ENCODE measurements at places on chromosomes 4 and X.

- DNase-seq: no peak
These were observed 197.7 kb downstream of the SPATA18 start for GRCh38 chr4:52248820-52249219.

DNA sequence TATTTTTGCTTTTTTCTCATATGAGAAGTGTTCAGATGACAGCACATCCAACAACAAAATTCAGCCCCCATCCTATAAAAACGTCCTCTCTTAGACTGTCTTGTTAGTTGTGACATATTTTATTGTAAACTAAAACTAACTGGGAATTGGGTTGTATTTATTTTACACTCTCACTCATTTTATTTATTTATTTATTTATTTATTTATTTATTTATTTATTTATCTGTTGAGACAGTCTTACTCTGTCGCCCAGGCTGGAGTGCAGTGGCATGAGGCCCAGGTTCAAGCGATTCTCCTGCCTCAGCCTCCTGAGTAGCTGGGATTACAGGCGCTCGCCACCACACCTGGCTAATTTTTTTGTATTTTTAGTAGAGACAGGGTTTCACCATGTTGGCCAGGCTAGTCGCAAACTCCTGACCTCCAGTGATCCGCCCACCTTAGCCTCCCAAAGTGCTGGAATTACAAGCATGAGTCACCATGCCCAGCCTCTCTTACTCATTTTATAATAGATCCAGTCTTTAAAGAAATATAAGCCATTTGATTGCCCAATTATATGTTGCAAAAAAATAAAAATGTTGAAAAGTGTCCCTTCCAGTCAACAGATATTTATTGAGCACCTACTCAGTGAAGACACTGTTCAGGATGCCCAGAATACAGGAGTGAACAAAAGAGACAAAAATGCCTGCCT lies 44.6 kb downstream of the PALLD start:
- DNase-seq: no peak

DNA sequence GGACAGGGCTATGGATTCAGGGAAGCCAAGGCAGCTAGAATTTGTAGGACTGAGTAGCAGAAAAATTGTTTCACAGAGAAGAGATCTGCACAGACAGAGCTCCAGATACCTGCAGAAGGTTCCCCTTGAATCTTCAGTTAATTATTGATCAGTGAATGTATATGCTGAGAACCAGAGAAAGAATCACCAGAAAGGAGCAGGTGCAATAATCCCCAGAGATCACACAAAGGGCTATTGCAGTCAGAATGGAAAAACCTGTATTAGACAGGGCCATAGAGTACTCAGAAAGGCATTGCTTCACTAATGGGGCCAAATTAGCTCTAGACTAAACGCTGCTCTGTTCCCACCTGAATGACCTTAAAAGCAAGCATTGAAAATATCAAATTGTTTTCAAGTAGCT lies 35.5 kb upstream of the SMAD1 start:
- no peak for DNase-seq

DNA sequence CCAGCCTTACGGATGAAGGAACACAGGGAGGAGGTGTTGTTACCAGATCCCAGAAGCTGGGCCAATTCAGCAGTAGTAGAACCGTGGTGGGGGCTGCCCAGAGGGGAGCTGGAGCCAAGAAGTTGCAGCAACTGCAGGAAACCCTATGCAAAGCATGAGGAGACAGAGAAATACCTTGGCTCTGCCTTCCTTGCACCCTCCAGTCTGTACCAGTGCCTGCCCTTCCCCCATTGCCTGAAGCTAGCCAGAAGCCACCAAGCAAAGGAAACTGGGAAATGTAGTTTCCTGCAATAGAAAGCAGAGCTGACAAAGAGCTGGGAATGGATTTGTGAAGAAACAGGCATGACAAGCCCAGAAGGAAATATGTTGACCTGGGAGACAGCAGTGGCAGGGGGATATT lies 108.7 kb upstream of the FUNDC1 start:
- no peak for DNase-seq

GRCh38 chrX:49164589-49165360 lies 2.2 kb downstream of the MAGIX start:
- DNase-seq: no peak

DNA sequence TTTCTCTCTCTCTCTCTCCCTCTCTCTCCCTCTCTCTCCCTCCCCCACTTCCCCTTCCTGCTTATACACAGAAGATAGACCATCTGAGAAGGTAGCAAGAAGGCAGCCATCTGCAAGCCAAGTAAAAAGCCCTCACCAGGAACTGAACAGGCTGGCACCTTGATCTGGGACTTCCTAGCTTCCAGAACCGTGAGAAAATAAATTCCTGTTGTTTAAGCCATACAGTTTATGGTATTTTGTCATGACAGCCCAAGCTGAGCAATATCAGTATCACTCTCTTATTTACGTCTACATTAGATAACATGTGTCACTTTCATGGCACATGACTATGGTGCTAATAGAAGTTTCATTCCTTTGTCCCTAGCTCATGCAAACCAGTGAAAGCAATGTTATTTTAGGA lies 581.1 kb downstream of the INPP4B start:
- DNase-seq: no peak

DNA sequence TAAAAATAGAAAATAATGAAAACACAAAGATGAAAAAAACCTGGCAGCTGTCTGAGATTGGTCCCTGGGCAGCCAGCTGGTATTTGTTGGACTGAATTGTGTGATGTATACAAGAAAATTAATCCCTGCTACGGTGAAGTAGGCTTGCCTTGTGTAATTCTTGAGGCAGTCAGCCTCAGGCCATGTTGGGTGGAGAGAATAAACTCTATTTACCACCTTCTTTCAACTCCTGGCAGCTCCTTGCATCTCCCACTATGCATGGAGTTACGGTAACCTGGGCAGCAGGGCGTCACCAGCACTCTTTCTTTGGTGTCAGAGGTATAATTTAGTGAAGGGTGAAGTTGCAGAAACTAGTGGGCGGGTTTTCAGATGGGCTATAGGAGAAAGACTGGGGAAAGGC lies 3.5 kb downstream of the SPIN2A start:
- DNase-seq: no peak

DNA sequence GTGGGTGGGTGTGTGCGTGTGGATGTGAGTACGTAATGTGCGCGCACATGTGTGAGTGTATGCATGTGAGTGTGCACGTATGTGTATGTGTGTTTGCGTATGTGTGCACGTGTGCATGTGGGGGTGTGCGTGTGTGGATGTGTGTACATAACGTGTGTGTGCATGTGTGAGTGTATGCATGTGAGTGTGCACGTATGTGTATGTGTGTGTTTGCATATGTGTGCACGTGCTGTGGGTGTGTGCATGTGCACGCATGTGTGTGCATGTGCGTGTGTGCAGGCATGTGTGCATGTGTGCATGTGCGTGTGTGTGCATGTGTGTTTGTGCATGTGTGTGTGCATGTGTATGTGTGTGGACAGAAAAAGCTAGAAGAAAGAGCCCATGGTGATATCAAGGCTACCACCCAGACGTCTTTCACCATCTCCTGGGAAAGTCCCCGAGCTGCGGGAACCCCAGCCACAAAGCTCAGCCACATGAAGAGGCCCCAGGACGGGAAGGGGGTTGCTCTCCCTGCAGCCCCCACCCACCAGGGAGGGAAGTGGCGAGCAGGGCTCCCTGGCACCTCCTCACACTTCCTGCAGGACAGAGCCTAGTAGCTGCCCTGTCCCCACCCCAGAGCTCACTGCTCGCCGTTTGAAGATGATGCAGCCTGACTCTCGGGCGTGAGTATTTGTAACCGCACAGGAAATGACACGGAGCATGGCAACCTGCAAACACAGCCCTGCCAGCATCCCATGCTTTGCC lies 108.3 kb downstream of the DCTD start:
- DNase-seq: no peak

DNA sequence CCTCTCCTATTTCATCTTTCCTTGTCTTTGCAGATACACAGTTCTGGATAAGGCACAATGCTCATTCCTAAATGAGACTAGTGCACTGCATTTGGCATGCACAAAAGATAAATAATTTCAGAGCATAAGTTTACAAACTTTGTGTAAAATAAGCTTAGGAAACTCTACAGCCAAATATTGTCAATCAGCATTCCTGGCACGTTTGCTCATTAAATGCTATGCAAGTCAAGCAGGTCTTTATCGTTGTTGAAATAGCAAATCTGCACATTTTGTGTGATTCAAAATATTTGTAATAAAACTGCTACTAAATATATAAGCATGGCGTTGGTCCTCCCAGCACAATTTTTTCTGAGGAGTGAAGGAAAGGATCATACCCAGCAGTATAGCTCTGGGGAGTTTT lies 322.1 kb upstream of the NOCT start:
- no peak for DNase-seq

- no peak for DNase-seq
These were observed 1.2 kb downstream of the CXCL2 start for GRCh38 chr4:74097631-74098426.

DNA sequence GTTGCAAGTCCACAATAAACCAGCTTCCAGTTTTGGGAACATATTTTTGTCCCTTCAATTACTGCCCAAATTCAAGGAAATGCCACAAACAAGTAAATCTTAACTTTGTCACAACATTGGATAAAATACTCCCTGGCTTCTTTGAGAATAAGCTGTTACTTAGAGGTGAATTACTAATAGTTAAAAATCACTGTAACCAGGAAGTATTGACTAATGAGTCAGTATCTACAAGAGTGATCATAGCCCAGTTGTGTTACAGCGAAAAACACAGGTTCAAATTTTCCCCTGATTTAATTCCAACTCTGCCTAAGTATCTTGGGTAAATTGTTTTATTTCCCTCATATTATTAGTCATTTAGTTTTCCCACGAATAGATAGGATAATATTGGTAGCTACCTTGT lies 291.2 kb upstream of the PPARGC1A start:
- DNase-seq: no peak

- DNase-seq: no peak
These were observed 36.0 kb upstream of the CD99L2 start for GRCh38 chrX:150934453-150934852.

DNA sequence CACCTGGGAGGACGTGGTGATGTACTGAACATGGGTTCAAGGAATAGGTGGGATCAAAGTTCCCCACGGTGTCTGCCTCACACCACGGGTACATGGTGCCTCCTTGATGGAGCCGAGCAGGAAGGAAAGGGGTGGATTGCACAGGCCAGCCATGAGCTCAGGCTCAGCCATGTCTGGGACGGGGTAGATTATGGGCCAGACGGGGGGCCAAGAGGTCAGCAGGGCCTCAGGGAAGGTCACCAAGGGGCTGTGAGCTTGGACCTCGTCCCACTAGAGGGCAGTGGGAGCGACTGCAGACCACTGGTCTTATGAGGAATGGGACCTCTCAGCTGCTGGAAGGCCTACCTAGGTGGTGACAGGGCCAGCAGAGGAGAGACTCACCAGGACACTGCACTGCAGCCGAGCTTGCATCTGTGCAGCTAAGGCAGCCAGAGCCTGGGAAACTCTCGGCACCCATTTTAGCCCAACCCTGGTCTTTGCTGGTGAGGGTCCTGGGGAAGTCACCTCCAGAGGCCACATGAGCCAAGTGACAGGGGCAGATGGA lies 38.4 kb downstream of the JAKMIP1 start:
- DNase-seq: no peak

GRCh38 chr4:4871242-4871572 lies 11.7 kb downstream of the MSX1 start:
- no peak for DNase-seq

GRCh38 chrX:132267392-132267791 lies 48.1 kb upstream of the RAP2C start:
- DNase-seq: no peak

DNA sequence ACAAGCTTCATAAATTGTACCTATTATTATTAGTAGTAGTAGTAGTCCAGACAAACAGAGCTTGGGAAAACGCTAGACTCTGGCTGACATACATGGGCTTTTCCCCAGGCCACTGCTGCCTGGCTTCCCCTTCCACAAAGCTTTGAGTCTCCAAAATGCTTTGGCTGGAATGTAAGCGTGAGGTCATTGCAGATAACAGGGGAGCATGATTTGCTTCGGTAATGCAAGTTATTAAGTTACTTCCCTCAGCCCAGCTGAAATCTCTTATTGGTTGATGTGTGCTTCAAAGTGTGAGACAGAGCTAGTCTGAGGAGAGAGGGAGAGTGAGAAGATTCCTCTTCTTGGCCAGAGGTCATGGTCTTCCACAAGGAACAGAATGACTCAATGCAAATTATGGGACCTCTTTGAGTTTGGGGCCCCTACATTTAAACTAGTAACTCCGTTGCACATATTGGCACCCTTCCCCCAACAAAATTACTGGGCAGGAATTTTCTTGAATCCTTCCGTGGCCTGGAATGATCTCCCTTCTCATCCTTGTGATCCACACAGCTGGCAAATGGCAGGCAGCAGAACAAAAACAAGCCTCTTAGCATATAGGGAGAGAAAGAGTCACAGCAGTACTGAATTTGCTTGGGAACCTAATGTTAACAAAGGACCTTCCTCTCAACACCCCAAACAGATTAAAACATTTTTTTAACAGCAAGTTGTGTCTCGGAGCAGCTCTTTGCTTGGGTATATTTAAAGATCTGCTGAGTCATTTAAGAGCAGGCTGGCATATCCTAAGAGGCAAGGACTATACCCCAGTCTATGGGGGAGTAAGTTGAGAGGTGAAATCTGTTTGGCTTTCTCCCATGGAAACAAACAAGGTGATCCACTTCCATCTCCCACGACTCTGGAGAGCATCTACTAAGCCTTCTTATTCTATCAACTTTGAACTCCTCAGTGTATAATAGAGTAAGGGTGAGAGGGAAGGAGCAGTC lies 19.9 kb downstream of the AR start:
- no peak for DNase-seq

DNA sequence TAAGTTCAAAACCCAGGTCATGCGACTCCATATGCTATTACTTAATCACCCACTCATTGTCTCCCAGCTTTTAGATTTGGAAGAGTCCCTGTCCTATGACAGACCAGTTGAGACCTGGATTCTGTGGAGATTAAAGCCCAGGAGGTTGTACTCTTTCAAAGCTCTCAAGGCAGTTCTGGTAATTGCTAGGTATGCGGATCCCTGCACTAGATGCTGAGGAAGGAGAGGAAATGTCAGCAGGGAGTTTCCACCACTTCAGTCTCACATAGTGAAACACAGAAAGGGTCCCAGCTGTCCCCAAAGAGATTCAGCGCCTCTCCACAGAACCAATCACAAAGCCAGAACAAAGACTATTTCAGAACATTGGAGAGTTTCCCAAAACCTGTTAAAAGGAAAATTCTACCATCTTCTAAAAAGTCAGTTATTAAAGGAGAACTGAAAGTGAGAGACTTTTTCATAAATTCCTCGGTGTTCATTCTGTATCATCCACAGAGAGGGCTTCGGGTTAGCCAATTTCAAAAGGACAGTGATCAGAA lies 53.4 kb downstream of the IRF2 start:
- no peak for DNase-seq

DNA sequence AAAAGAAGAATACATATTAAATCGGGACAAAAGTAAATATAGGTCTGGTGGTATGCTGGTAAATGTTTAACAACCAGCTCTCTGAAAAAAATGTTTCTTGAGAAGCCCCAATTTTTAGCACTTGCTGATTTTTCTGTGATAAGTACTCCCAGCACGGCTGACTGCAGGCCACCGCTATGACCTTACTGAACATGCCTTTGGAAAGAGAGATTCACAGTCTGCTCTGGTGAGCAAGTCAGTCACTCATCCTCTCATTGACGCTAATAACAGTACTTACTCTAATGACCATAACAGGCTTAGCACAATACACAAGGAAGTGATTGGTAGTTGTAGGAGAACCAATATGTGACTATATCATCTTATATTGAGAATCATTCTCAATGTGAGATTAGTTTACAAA lies 98.9 kb upstream of the BLTP1 start:
- DNase-seq: no peak

Measured in stimulated activated CD4-positive, alpha-beta T cell treated with anti-CD3 and anti-CD28 coated beads, Interleukin-1b, Interleukin-23, amount 100 ng/mL, for 1 hour (primary cell).